Progenitor cell of endocrine pancreas (in vitro differentiated cells): ENCODE measurements at places on chromosomes 4 and X.

DNA sequence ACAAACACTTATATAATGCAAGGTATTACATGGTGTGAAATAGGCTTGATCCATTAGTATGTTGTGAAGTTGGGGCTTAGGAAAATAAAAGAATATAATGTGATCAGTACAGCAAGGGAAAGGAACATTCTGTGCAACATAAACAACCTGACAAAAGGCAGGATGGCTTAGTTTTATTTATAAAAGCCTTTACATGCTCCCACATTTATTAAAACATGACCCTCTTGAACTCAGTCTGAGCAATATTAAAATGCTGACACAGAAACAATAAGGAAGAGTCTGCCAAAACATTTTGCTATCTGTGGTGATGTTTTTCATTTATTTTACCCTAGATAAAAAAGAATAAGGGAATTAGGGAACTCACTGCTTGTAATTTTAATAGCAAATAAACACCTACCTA is 519.7 kb downstream of the PCDH7 start:
- no peaks in the 10 kb centered on the region for H3K27me3 ChIP-seq
- DNase-seq = no peak
- H3K27ac ChIP-seq = no peak overlapping the region
- H3K36me3 ChIP-seq = no peaks in the 10 kb centered on the region
- H3K4me1 ChIP-seq = peaks cover 2% of the 10 kb centered on the region

DNA sequence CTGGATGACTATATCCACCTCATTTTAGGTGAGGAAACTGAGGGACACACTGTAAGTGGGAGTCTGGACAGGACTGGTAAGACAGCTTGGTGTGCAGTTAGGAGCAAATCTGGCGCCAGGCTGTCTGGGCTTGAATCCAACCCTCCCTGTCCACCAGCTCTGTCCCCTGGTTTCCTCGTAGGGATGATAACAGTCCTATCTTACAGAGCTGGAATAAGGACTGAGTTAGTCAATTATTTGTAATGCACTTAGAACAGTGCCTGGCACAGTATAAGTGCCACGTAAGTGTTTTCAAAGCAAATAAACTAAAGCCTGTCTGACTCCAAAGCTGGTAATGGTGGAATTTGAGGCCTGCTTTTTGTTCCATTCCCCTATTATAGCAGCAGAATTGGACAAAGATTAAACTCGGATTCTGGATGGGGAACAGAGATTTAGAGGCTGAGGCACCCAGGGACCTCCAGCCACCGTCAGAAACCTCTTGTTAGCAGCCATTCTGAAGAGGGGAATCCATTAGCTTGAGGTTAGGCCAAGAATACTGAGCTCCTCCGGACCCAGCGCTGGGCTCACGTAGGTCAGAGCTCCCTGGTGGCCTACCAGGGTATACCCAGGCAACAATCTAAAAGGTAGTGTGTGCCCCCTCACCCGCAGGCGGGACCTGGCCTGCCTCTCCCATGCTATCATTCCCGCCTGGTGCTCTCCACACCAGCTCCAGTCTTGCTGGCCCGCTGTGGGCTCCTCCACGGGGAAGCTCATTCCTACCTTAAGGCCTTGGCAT is 102.1 kb downstream of the UCHL1 start:
- H3K36me3 ChIP-seq = no peaks in the 10 kb centered on the region
- H3K27me3 ChIP-seq = peaks cover 35% of the 10 kb centered on the region
- peaks cover 13% of the 10 kb centered on the region for H3K4me1 ChIP-seq
- H3K27ac ChIP-seq = peak overlapping the region; percentile 67

GRCh38 chr4:174210354-174210753 is 73.1 kb downstream of the FBXO8 start:
- H3K27ac ChIP-seq = no peak overlapping the region
- DNase-seq = no peak
- no peak overlapping the region for H3K4me3 ChIP-seq
- peaks cover 84% of the 10 kb centered on the region for H3K27me3 ChIP-seq
- no peaks in the 10 kb centered on the region for H3K36me3 ChIP-seq

GRCh38 chr4:89939994-89940393 is 45.3 kb downstream of the MMRN1 start:
- no peak for DNase-seq
- no peaks in the 10 kb centered on the region for H3K27me3 ChIP-seq
- H3K27ac ChIP-seq = no peak overlapping the region

- peaks cover 32% of the 10 kb centered on the region for H3K36me3 ChIP-seq
- H3K4me3 ChIP-seq = no peak overlapping the region
- no peaks in the 10 kb centered on the region for H3K27me3 ChIP-seq
These were observed 7.2 kb downstream of the SLC25A6 start for GRCh38 chrX:1384658-1385252.

- H3K4me1 ChIP-seq = peaks cover 15% of the 10 kb centered on the region
- no peaks in the 10 kb centered on the region for H3K27me3 ChIP-seq
- no peaks in the 10 kb centered on the region for H3K36me3 ChIP-seq
- no peak for DNase-seq
- no peak overlapping the region for H3K27ac ChIP-seq
- H3K4me3 ChIP-seq = no peak overlapping the region
These were observed 297.6 kb downstream of the INPP4B start for GRCh38 chr4:142548491-142548890.

GRCh38 chr4:8439914-8440491 is 520 bp downstream of the ACOX3 start:
- H3K27me3 ChIP-seq = no peaks in the 10 kb centered on the region
- H3K4me3 ChIP-seq = peak overlapping the region; percentile 98
- DNase-seq = no peak
- peaks cover 40% of the 10 kb centered on the region for H3K4me1 ChIP-seq
- peaks cover 7% of the 10 kb centered on the region for H3K36me3 ChIP-seq

- H3K4me3 ChIP-seq = no peak overlapping the region
- H3K4me1 ChIP-seq = no peaks in the 10 kb centered on the region
- no peaks in the 10 kb centered on the region for H3K36me3 ChIP-seq
- no peaks in the 10 kb centered on the region for H3K27me3 ChIP-seq
- no peak for DNase-seq
These were observed 64.1 kb downstream of the ALPK1 start for GRCh38 chr4:112361181-112361791.

GRCh38 chr4:128565054-128565453 is 244.4 kb upstream of the JADE1 start:
- no peak overlapping the region for H3K27ac ChIP-seq
- no peak for DNase-seq
- H3K4me1 ChIP-seq = peaks cover 13% of the 10 kb centered on the region
- H3K4me3 ChIP-seq = no peak overlapping the region
- no peaks in the 10 kb centered on the region for H3K36me3 ChIP-seq

DNA sequence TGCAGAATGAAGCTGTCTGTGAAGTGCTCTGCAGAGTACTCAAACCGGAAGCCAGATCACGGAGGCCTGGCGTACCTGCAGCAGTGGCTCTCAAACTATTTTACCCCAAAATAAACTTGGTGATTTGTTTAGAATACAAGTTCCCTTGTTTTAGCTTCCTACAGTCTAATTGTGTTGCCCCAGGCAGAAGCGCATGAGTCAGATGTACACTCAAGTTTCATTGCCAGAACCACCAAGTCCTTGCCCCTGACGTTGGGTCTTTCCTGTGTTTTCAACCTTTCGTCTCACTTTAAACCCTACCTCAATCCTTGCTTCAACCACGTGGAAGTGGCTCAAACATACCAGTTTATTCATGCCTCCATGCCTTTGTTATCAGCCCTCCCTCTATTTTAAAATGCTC is 66.2 kb upstream of the SLC7A11 start:
- H3K27ac ChIP-seq = no peak overlapping the region
- H3K36me3 ChIP-seq = no peaks in the 10 kb centered on the region
- H3K27me3 ChIP-seq = no peaks in the 10 kb centered on the region

- no peaks in the 10 kb centered on the region for H3K36me3 ChIP-seq
- peaks cover 36% of the 10 kb centered on the region for H3K27me3 ChIP-seq
- H3K4me3 ChIP-seq = no peak overlapping the region
- DNase-seq = no peak
These were observed 25.6 kb upstream of the CRMP1 start for GRCh38 chr4:5918331-5918985.

- no peak overlapping the region for H3K4me3 ChIP-seq
- H3K27ac ChIP-seq = no peak overlapping the region
These were observed 33.4 kb upstream of the MAGEC2 start for GRCh38 chrX:142238536-142238935.

- H3K36me3 ChIP-seq = no peaks in the 10 kb centered on the region
- H3K4me3 ChIP-seq = no peak overlapping the region
- DNase-seq = no peak
- H3K27me3 ChIP-seq = no peaks in the 10 kb centered on the region
These were observed 83.2 kb upstream of the ARHGAP24 start for GRCh38 chr4:85391589-85392410.

DNA sequence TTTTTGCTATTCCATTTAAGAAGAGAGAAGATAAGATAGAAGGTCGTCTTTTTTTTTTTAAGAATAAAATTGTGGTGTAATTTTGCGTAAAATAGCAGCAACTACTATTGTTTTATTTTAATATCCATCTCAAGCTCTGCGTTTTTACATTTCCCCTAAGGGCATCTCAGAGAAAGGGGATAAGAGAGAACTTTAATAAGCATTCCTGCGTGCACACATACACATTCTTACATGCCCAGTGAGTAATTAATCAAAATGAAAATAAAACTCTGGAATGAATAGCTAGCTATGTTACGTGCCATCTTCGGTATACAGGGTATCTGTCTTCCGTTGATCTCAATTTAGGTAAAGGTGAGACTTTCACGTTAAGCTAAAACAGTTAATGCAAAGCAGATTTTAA is 200.3 kb upstream of the TENM3 start:
- H3K4me3 ChIP-seq = no peak overlapping the region
- H3K27ac ChIP-seq = no peak overlapping the region
- peaks cover 1% of the 10 kb centered on the region for H3K4me1 ChIP-seq
- DNase-seq = no peak
- no peaks in the 10 kb centered on the region for H3K27me3 ChIP-seq

DNA sequence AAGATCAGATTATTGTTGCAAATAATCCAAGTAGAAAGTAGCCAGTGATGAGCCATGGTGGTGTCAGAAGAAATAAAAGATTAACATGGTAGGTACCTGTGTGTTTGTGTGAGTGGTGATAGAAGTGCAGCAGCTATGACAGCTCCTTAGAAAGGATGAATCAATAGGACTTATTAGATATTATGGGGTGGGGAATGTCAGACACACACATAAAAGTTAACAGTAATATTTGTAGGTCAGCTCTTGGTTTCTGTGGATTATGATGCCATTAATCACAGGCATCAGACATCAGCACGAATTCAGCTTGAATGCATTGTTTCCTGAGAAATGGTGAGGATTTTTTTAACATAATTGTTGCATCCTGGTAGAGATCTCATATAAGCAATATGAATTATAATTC is 695.7 kb downstream of the CENPC start:
- no peaks in the 10 kb centered on the region for H3K27me3 ChIP-seq
- no peaks in the 10 kb centered on the region for H3K36me3 ChIP-seq
- H3K27ac ChIP-seq = no peak overlapping the region
- no peak overlapping the region for H3K4me3 ChIP-seq

DNA sequence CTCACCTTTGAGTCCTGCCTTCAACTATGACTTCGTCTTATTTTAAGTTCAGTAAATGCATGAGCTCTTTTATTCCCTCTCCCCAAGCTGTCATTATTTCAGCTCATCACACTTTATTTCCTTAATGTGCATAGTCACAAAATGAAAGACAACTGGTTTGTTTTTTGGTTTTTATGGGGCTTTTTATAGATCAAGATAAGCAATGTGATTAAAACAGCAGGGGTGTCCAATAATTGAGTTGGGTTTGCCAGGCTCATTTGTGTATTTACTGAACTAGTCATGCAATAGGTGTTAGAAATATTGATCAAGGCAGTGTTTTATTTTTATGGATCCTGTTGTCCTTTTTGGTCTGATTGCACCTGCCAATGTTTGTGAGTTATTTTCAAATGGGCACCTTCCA is 102.2 kb downstream of the FRMPD4 start:
- no peaks in the 10 kb centered on the region for H3K4me1 ChIP-seq
- H3K36me3 ChIP-seq = no peaks in the 10 kb centered on the region
- no peak overlapping the region for H3K4me3 ChIP-seq
- DNase-seq = no peak
- no peaks in the 10 kb centered on the region for H3K27me3 ChIP-seq
- H3K27ac ChIP-seq = no peak overlapping the region

- H3K27ac ChIP-seq = no peak overlapping the region
- no peaks in the 10 kb centered on the region for H3K4me1 ChIP-seq
- peaks cover 3% of the 10 kb centered on the region for H3K36me3 ChIP-seq
- DNase-seq = no peak
- no peak overlapping the region for H3K4me3 ChIP-seq
These were observed 24.5 kb upstream of the RNF212 start for GRCh38 chr4:1137850-1138249.

- H3K27ac ChIP-seq = no peak overlapping the region
- H3K27me3 ChIP-seq = no peaks in the 10 kb centered on the region
- no peak for DNase-seq
These were observed 22.7 kb downstream of the PALLD start for GRCh38 chr4:168519576-168519975.

DNA sequence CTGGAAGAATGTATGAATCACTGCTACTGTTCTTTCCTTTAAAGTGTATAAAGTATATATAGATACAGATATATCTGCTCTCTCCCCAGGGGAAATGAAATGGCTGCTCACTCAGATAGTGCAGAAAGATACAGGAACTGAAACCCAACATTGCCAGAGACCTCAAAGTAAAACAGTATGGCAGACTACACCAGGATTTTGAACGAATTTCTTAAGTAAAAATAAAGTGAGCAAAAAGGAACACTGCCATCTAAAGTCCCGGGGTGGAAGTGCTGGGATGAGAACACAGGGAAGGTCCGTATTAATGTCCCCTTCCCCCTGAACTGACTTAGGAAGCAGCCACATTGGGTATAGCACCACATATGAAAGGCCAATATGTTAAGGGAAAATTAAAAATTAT is 93.4 kb downstream of the TMA16 start:
- peak overlapping the region; percentile 93 for H3K27ac ChIP-seq
- DNase-seq = no peak
- H3K36me3 ChIP-seq = no peaks in the 10 kb centered on the region
- no peak overlapping the region for H3K4me3 ChIP-seq
- no peaks in the 10 kb centered on the region for H3K27me3 ChIP-seq
- peaks cover 37% of the 10 kb centered on the region for H3K4me1 ChIP-seq

GRCh38 chrX:150226223-150226965 is 136.7 kb upstream of the MAMLD1 start:
- no peaks in the 10 kb centered on the region for H3K36me3 ChIP-seq
- no peak overlapping the region for H3K27ac ChIP-seq
- peaks cover 5% of the 10 kb centered on the region for H3K27me3 ChIP-seq
- H3K4me1 ChIP-seq = no peaks in the 10 kb centered on the region
- H3K4me3 ChIP-seq = no peak overlapping the region
- DNase-seq = no peak

DNA sequence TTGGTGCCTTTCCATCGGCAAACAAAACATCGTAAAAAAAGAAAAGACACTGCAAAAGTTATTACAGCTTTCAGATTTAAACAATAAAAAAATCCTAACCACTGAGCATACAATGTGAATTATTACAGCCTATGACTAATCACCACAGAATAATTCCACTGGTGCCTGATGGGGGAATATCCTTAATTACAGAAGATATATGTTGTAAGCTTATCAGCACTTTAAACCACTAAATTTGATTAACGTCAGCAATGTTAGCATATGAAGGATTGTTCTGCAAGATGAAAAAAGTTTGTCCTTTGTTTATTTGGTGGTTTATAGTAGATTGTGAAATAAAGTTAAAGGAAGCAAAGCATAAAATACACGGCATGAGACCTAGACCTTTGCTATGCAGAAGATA is 210.2 kb upstream of the ADAMTS3 start:
- H3K4me3 ChIP-seq = no peak overlapping the region
- H3K4me1 ChIP-seq = no peaks in the 10 kb centered on the region
- H3K27ac ChIP-seq = no peak overlapping the region
- H3K27me3 ChIP-seq = no peaks in the 10 kb centered on the region
- no peaks in the 10 kb centered on the region for H3K36me3 ChIP-seq
